ENCODE measurements at places on chromosomes 7 and 10.

DNA sequence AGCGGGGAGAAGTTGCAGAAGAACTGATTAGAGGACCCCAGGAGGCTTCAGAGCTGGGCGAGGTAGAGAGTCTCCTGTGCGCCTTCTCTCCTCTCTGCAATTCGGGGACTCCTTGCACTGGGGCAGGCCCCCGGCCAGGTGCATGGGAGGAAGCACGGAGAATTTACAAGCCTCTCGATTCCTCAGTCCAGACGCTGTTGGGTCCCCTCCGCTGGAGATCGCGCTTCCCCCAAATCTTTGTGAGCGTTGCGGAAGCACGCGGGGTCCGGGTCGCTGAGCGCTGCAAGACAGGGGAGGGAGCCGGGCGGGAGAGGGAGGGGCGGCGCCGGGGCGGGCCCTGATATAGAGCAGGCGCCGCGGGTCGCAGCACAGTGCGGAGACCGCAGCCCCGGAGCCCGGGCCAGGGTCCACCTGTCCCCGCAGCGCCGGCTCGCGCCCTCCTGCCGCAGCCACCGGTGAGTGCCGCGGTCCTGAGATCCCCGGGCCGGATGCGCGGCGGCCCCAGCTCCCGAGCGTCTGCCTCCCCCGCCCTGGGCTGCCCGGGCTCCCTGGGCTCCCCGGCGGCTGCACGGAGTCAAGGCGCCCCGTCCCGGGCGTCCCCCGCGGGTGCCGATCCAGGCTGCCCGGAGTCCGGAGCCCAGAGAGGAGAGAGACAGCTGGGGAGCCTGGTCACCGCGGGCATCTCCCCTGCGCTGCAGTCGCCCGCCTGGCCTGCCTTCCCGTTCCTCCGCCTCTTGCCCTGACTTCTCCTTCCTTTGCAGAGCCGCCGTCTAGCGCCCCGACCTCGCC is at the start of gene PLAU:
TSS of gene PLAU (plus strand) at position 369 of the 789 bp plus-strand sequence. CDS start 424 bp downstream, outside the sequence.
- DNase-seq = peak; percentile 43

DNA sequence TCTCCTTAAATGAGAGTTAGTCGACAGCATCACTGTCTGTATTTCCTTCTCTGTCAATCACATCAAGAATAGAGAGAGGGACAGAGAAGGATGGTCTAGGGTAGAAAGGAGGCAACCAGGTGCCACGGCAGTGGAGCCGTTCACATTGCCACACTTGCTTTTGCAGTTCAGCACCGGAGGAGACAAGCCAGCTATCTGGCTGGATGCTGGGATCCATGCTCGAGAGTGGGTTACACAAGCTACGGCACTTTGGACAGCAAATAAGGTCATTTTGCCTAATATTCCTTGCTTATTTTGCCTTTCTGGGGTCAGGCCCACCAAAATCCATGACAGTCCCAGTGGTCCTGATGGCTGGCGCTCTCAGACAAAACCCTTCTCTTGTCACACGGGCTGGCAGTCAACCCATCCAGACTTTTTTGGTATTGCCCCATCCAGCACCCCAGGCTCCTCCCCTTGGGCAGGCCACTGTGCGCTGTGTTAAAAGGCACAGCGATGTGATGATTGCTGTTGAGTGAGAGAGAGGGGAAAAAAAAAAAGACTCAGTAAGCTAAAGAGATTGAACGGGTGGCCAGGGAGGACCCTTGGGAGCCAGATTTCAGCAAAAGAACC is 8.4 kb downstream of the CPA2 start:
- no peak for DNase-seq

- no peak for DNase-seq
Observed at GRCh38 chr10:75015442-75015841, 96.0 kb upstream of the SAMD8 start.

GRCh38 chr10:64430690-64431323 is 909.6 kb downstream of the REEP3 start:
- no peak for DNase-seq

GRCh38 chr7:34165927-34166550 is 260.7 kb downstream of the BMPER start:
- no peak for DNase-seq

- DNase-seq = no peak
Observed at GRCh38 chr7:96045919-96046318, 273.6 kb downstream of the DYNC1I1 start.

DNA sequence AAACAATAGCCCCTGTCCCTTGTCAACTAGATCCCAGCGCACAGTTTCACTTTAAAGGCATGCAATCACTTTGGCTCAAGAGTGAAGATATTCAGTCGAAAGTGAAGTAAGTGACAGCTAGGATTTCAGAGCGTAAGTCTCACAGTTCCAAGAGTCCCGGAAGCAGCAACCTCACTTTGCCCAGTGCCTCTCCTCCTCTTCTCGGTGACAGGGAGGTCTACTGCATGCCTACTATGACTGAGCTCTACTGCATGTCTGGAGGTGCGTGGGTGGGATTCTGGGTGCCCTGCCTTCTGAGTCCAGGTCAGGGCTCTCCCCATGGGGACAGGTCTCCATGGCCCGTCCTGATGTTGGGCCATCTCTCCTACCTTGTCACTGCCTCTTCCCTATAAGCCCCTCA is 17.0 kb downstream of the PRKCQ start:
- DNase-seq = no peak

DNA sequence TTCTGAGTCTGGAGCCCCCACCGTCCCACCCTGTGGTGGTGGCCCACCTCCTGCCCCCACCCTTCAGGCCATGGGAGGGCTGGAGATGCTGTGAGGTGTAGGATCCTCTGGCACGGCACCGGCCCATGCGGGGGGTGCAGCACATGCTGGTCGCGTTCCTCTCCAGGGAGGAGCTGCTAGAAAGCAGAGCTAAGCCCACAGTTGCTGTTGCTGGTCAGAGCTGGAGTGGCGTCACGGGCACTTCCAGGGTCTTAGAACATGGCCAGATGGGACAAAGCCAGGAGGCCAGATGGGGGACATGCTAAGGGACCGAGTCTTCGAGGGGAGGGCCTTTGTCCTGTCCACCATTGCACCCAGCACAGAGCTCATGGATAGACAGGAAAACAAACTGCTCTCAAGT is 21.6 kb downstream of the AGAP3 start:
- DNase-seq = no peak

GRCh38 chr7:36961097-36961496 is 236.8 kb upstream of the AOAH start:
- no peak for DNase-seq

- DNase-seq = peak; percentile 72
Observed at GRCh38 chr10:5692461-5693358, 8.1 kb downstream of the TASOR2 start.

GRCh38 chr7:36710186-36710791 is 14.0 kb downstream of the AOAH start:
- no peak for DNase-seq

- no peak for DNase-seq
Observed at GRCh38 chr7:42549866-42550485, 313.0 kb upstream of the GLI3 start.

GRCh38 chr7:28750981-28751380 is 207.1 kb downstream of the TRIL start:
- no peak for DNase-seq

GRCh38 chr7:90994121-90994520 is 270.1 kb upstream of the FZD1 start:
- no peak for DNase-seq

DNA sequence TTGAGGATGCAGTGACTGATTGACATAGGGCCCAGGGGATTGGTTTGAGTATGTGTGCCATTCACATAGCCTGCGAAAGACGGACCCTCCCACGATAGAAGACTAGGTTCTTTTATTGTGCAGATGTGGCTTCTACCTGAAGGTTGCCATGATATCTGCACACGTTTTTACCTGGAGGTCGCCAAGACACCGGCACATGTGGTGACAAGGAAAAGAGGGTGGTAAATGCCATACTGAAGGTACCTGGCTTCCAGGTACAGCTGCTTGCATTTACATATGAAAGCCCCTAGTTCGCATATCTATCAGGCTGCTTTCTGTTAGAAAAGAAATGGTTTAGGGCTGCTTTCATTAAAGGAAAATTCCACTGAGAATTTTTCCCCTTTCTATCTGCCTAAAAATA is 43.6 kb downstream of the ZNF22 start:
- DNase-seq = no peak

- DNase-seq = no peak
Observed at GRCh38 chr10:98916526-98917125, 319.0 kb downstream of the HPSE2 start.
